ENCODE measurements at places on chromosomes 13 and 19.
A peak's percentile ranks its signal among the peaks of the same experiment; 100 is the strongest.

DNA sequence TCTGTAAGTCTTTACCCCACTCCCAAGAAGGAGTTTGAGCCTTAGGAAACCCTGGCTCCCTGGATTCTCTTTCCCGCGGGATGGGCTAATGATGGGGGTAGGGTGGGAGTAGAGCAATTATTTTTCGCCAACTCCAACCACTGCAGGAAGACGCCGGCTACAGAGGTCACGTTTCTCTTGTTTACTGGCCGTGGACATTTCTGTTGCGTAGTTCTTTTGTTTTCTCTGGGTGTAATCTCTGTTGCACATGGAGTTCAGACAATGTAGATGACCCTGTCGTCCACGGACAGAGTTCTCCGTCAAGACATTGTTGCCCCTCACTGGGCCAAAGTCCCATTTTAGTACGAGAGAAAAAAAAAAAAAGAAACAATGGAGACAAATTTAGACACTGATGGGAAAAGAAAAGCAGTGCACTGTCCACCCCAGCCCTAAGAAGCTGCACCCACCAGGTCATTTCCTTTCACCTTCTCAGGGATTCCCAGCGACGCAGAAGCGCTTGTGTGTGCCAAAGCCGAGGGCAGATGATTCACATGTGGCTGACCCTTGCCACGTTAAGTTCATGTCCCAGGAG, 133.9 kb upstream of the ARGLU1 start:
- DNase-seq, result no peak

- no peak for DNase-seq
Measured at GRCh38 chr13:106738186-106738678, 170.3 kb upstream of the ARGLU1 start.

- no peak for DNase-seq
Measured at GRCh38 chr13:84973661-84974060, 825.6 kb downstream of the SLITRK6 start.

DNA sequence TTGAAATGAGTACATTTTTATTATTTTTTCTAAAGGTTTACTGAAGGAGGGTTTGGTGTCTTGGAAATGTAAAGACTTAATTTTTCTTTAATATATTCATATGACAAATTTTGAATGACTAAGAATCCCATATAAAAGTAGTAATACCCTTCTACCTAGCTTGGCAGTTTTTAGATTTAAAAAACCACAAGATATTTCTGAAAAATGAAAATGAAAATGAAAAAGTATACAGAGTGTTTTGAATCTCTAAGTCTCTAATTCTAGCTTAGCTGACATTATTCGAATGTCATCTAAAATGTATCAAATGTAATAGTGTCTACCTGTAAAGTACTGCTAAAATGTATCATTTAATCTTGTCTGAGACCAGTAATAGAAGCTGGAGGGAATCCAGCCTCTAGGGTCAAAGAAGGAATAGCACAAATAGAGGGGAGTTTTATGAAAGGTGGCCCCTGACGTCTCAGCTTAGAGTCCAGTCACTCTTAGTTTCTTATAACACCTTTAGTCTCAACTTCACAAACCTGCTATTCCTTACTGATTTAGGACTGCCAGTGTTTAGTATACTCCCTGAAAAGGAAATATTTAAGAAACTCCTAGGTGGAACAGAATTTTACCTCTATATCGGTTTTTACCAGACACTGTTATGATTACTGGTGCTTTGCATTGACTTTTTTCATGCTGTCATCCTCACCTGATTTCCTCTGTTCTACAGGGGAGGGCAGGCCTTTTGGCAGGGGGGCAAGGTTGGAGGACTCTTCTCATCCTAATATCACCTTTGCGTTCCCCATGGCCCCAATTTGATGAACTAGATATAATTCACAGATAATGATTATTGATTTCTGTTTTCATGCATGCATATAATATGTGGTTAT, 16.2 kb upstream of the MIR17HG start:
- no peak for DNase-seq

DNA sequence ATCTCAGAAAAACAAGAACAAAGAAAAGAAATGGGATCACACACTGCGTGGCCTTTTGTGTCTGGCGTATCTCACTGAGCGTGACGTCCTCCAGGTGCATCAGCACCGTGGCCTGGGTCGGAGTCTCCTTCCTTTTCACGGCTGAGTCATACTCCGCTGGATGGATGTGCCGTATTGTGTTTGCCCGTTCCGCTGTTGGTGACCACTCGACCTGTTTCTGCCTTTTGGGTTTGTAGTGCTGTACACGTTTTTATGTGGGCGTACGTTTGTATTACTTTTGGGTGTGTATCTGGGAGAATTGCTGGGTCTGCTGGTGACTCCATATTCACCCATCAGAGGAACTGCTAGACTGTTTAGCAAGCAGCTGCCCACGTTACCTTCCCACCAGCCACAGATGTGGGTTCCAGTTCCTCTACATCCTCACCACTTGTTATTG, 11.4 kb downstream of the ARID3A start:
- DNase-seq, result no peak

GRCh38 chr19:1896508-1896907, 8.7 kb upstream of the ADAT3 start:
- DNase-seq, result no peak

GRCh38 chr19:35115177-35115951, at the start of gene FXYD3:
FXYD3 (plus strand) TSS chr19:35115823; CDS start chr19:35119377, 3,554 bp downstream.
- DNase-seq, result no peak

DNA sequence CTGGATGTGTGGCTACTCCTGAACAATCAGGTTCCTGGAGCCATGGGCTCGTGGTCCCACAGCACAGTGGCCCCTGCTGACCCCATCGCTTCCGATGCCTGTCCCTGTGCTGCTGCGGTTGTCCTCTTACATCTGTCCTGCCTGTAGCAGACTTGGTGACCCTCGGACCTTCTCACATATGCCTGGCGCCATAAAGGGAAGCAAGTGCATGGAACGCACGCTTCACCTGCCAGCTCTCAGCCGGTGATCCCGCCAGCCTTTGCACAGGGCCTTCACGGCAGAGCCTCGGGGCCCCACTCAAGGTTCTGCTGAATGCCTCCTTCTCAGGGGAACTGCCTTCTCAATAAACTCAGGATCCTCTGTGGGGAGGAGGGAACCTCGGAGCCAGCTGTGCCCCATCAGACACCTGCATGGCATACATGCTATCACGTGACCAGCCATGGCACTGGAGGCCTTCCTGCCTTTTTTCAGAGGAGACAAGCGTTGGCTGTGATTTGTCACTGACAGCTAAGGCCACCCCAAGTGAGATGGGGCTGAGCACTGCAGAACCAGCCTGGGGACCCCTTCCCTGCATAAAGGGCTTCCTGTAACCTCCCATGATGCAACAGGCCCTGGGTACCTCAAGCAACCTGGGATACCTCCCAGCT, 24.3 kb downstream of the PEPD start:
- no peak for DNase-seq

DNA sequence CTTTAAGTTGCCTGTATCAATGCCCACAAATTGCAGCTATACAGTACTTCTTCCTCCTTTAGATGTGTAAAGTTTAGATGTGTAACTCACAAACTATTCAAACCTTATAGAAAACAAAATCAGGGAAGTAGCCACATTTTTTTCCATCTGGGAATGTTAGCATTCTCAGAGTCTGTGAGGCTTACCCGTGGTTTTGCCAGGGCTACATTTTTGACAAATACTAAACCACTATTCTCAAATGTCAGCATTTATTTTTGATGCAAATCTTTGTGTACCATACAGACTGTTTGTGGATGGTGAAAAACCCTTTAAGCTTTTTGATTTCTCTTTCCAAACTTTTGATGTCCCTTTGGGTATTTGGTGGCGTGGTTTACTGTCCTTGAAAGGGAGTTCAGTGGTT, 216.4 kb downstream of the POSTN start:
- DNase-seq, result no peak

- no peak for DNase-seq
Measured at GRCh38 chr19:35392742-35393715, 22.2 kb downstream of the GPR42 start.

DNA sequence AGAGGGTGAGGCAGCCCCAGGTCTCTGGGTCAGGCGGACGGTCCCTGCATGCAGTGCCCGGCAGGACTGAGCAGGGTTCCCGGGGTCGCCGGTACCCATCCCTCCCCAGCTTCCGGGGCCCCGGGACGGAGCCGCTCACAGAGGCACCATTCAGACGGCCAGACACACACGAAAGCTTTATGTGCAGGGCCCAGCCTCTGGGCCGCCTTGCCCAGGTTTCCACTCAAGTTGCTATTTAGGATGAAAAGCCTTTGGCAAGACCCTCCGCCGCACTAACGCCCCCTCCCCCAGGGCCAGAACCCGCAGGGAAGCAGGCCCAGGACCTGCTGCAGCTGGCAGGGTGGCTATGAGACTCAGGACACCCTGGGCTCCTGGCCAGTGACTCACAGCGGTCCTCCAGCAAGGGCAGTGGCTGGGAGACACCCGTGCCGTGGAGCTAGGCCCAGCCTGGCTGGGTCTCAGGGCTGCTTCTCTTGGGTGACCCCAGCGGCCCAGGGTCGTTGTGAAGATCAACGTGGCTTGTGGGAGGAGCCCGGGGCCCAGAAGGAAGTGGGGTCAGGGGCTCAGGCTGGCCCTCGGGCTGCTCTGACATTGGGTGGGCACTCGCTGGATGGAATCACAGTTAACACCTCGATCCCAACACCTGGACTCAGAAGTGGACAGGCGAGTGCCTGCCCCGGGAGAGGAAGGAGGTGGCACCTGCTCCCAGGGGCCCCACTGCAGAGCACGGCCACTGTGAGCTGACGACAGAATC, 4.8 kb downstream of the C19orf25 start:
- DNase-seq, result no peak

DNA sequence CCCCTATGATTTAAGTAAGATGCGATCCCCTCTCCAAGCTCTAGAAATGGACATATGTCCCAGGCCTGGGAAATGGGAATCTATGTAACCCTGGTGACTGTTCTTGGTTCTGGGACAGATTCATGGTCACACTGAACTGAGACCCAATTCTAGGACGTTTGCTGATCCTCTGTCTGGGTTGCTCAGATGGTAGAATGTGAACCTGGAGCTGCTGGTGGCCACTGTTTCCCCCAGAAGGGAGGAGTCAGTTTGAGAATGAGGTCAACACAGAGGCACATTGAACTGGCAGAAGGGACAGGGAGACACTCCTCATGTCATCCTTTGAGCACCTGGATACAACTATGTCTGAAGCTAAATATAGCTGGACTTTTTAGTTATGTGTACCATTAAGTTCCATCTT, 29.1 kb downstream of the FAM187B start:
- DNase-seq, result no peak

- DNase-seq, result peak; percentile 64
Measured at GRCh38 chr13:23377983-23378632, 55.4 kb downstream of the SACS start.

DNA sequence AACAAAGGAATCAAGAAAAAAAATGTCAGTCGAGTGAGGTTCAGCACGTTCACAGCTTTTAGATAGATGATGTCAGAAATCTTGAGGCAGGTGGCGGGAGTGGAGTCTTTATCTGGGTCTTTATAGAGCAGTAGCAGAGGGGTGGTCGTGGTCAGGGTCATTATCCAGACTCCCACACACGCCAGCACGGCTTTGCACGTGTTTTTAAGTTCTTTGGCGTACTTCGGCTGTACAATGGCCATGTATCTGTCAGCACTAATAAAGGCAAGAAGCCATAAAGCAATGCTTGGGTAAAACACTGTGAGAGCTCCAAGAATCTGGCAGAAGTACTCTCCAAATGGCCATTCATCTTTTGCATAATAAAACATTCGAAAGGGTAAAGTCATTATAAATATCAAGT, 2.9 kb downstream of the GPR18 start:
- DNase-seq, result no peak

DNA sequence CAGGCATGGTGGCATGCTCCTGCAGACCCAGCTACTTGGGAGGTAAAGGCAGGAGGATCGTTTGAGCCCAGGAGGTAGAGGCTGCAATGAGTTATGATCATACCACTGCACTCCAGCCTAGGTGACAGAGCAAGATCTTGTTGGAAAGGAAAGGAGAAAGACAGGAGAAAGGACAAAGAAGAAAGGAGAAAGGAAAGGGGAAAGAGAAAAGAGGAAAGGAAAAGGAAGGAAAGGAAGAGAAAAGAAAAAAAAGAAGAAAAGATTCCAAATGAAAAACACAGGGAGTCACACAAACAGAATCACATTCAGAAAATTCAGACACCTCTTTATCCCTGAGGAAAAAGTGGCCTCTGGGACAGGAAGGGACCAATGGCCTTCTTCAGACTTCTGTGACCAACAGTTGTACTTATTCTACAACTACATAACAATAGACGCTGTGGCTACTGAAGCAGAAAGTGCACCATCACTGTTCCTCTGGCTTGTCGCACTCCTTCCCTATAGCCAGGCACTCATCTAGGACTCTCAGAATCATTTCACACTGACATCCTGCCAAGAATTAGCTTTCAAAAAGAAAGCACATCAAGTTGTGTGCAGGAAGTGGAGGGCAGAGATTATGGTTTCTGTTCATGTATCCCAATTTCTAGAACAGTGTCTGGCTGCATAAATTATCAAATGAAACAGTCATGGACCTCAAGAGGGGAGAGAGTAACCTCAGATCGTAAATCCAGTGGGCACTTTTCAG, 5.9 kb downstream of the MTMR6 start:
- no peak for DNase-seq

GRCh38 chr19:45368737-45369340, 1.5 kb downstream of the ERCC2 start:
- no peak for DNase-seq

GRCh38 chr13:38902551-38902950, 88.1 kb downstream of the STOML3 start:
- DNase-seq, result no peak

- DNase-seq, result no peak
Measured at GRCh38 chr19:38304866-38305429, 897 bp downstream of the C19orf33 start.

DNA sequence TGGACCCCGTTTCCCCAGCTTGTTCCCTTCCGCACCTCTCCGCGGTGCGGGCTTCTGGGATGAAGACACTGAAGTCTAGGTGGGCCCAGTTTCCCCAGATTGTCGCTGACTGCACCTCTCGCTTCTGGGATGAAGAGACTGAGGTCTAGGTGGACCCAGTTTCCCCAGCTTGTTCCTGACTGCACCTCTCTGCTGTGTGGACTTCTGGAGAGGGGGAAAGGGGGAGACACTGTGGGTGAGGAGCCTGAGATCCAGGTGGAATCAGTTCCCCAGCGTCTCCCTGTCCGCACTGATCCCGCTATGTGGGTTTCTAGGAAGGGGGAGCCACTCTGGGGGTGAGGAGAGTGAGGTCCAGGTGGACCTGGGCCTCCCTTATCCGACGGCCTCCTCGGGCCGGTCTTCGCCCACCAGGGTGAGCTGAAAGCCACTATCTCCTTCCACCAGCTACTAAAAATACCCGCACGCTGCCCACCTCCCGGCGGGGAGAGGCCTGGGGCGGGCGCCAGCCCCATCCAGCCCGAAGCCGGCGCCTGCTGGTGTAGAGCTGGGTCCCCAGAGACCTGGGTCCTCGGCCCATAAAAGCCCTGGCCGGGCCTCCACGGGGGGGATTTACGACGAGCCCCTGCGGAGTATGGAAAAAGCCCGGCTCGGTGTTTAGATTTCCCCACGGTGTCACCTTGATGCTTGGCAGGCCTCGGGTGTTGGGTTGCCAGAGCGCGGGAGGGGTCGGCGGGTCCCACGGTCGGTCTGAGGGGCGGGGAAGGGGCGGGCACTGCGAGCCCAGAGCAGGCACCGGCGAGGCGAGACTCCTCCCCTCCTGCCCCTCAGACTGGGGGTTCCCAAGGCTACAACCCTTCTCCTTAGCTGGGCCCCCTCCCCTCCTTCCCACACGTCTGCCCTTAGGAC, 10.6 kb downstream of the FUT6 start:
- DNase-seq, result no peak

GRCh38 chr13:98254513-98254912, 77.4 kb upstream of the RNF113B start:
- DNase-seq, result no peak

- peak; percentile 70 for DNase-seq
Measured at GRCh38 chr19:36128392-36128736, 11.5 kb upstream of the CAPNS1 start.

- no peak for DNase-seq
Measured at GRCh38 chr13:82654861-82655855, 1227.1 kb downstream of the SLITRK1 start.
